ENCODE measurements at places on chromosomes 7 and 10.

GRCh38 chr10:49760789-49761188 lies 1.3 kb downstream of the OGDHL start:
- DNase-seq = no peak

DNA sequence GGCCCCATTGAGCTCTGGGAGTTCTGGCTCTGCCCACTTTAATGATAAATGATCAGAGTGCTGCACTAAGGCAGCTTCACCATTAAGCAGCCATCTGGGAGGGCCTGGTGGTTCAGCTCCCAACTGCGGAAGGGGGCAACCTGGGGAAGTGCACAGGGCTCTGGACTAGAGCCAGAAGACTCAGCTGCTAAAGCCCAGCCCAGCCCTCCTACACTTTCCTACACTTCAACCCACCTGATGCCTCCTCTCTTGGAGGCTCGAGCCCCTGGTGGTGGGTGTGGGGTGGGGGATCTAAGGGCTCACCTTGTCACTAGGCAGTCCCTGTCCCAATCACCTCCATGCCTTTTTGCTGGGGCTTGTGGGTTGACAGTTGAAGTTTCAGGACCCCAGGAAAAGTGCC lies 60.6 kb upstream of the ANTXRL start:
- no peak for DNase-seq

DNA sequence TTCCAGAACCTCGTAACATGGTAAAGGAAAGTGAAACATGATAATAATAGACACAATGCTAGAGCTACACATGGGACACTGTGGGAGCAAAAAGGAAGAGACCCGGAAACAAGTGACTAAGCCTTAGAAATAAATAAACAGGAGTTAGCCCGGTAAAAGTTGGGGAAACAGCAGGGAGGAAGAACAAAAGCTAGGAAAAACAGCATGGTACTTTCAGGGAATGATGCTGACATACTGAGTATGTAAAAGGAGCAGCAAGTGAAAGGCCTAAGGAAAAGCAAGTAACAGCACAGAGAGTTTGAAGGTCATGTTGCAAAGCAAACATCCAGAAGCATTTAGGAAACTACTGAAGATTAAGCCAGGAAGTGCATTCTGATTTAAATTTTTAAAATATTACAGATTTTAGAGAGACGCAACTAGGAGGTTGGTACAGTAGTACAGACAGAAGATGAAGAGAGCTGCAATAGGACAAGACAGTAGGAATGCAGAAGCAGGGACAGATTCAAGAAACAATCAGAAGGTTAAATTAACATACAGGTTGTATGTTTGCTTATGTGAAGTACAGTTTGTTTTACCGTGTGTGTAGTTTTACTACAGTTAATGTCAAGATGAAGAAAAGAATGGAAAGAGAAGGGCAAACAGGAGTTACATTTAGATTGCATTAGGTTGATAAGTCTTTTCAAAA lies 63.7 kb downstream of the ARHGAP12 start:
- no peak for DNase-seq

DNA sequence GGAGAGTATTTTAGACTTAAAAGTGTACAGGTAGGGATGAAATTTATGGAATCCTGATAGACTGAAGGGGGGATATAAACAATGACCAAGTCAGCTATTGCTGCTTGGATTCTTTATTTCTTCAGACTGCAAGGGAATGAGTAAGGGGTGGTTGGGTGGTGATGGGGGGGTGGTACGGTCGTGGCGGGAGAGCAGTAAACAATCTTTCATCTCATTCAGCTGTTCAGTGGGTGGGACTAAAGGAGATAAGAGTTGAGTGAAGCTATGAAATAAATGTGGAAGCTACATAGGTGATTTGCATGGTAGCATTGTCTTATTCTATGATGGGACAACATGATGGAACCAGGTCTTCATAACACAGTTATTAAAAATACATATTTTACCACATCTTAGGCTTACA lies 1.8 kb downstream of the SEPTIN7 start:
- no peak for DNase-seq

DNA sequence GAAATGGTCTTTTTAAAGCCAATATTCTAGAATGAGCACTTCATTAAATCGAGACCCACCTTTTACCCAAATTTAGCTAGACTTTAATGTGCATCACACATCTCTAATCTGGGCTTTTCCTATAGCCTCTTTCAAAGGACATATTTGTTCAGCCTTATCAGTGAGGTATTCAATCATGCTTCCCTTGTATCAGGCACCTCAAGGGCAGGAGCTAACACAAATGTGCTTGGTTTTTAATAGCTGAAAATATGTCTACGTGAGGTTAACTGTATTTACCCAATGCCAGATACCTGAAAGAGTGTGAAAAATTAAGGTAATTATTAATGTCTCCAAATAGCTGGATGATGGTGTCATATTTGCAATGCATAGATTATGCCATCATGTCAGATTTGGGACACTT lies 203.9 kb downstream of the SNX10 start:
- DNase-seq = no peak

- DNase-seq = no peak
These were observed 760 bp upstream of the KCTD7 start for GRCh38 chr7:66627881-66628360.

DNA sequence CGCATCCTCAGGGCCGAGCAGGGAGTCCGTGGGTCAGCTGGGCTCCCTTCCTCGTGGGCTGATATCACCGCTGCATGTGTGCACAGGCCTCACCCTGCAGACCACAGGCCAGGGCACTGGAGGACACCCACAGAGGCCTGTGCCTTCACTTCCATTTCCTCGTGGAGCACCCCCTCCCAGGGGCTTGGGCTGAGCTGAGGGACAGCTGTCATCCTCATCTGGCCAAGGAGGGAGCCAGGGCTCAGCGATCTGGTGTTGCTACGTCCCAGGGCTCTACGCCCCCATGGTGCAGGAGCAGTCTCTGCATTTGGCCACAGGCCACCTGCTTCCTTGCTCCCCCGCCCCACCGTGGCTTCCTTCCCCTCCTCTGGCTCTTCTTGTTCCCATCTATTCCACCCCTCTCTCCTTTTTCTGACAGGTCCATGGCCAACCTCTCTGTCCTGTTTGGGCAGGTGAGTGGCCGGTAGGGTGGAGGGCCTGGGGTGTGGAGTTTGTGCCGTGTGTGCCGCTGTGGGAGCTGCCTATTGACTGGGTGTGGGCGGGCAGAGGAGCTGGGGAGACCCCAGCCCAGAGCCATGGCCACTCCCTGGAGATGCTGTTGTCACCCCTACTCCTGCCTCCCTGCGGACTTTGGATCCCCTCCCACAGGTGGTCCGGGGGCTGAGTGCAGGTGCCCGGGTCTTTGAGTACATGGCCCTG lies 8.3 kb upstream of the ASIC3 start:
- DNase-seq = no peak

DNA sequence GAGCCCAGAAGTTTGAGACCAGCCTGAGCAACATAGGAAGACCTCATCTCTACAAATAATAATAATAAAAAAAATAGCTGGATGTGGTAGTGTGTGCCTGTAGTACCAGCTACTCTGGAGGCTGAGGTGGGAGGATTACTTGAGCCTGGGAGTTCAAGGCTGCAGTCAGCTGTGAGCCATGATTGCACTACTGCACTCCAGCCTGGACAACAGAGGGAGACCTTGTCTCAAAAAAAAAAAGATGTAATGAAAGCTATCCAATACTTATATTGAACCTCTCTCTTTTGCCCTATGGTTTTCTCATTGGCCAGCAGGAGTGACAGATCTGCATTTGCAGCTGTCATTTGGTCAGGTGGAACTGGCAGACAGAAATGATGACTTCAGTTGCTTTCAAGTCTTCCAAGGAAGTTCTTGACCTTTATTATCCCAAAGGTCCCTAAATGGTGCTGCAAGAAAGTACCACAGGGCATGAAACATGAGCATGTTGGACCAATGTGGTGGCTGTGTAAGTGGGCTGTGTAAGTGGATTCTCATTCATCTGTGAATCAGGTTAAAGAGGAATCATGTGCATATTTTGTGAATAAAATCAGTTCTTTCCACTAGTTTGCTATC lies 99.4 kb downstream of the CALD1 start:
- DNase-seq = no peak

GRCh38 chr10:43407148-43407575 lies 1.8 kb downstream of the HNRNPF start:
- no peak for DNase-seq

DNA sequence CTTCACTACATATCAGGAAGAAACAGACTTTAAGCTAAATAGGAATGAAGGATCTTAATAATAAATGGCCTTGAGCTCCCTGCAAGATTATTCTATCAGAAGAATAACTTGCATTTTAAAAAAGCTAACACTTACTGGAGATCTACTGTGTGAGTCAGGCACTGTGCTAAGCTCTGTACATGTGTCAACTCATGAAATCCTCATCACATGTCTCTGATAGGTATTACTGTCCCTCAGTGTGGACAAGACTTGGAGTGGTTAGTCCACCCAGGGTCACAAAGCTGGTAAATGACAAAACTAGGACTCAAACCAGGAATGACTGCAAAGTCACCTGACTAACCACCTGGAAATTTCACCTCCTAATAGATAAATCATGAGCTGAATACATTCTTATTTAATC lies 57.1 kb upstream of the KCTD7 start:
- no peak for DNase-seq

- DNase-seq = no peak
These were observed 26.6 kb downstream of the DGKI start for GRCh38 chr7:137820156-137820555.

DNA sequence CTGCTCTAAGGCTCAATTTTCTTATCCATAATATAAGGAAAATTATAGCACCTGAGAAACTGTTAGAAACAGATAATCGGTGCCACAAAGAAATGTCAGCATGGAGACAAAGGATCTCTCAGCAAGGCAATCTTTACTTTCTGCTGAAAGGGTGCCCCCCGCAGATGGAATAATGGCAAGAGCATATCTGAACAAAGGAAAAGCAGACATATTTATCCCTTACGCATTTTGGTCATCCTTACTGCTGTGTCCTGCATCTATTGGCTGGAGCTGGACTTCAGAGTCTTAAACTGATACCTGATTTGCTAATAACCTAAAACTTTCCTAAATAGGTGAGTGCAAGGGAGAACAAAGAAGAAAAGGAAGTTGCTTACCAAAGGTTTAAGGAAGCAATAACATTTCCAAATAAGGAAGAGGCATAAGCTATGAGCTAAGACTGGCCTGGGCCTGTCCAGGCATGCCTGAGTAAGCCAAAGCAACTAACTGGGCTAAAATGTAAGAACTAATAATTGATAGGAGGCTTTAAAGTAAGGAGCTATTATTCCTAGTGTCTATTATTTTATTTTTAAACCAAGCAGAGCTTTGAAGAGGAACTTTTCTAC lies 39.6 kb upstream of the ELMO1 start:
- DNase-seq = no peak

- DNase-seq = no peak
These were observed 2.6 kb upstream of the PRF1 start for GRCh38 chr10:70605161-70605560.

DNA sequence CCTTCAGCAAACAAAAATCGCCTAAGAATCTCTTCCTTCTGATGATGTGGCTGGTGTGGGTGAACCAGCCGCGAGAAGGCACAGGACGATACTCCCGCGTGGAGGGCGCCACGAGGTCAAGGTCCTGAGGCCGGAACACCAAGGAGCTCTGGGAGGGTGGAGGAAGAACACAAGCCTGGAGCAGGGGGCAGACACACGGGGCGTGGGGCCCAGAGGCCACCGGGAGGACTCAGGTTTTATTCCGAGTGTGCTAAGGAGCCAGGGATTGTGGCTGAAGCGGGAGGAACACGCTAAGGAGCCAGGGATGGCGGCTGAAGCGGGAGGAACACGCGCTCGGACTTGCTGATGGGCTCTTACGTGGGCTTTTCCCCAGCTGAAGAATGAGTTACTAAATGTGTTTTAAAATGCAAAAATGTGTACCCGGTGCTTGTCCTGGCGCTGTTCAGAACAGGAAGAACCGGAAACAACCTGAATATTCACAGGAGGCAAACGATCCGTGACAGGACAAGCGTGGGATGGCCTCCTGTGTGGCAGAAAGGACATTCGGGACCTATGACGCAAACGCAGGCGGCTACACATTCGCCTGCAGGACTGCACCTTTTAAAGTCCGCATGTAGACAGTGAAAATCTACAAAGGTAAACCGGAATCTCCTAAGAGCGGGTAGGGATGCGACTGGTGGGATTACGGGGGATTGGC lies 64.0 kb downstream of the MAD1L1 start:
- no peak for DNase-seq

DNA sequence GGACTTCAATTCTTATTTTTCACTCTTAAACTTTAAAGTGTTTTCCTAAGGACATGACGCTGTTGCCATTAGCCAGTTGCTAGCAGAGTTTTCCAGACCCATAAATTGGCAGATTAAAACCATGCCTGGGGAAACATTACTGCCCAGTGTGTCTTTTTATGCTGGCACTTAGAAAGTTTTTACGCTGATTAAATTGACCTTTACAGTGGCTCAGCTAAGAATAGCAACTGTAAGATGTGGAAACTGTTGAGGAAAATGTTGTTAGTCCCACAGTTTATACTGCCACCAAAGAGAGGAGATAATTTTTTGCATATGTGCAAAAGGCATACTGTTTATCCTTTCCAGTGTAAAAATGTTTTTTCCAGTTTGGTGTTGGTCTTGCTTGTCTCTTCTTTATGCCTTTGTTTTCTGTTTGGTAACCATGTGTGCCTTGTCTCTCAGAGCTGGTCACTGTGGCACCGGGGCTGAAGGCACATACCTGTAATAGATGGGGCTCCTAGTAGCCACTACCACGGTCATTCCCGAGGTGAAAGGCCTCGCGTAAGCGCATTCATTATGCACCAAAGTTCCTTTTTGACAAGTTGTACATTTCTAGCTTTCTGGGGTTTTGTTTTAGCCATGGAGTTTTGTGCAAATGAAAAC lies 45.3 kb downstream of the CYP17A1 start:
- no peak for DNase-seq

- DNase-seq = no peak
These were observed 40.6 kb upstream of the SRGN start for GRCh38 chr10:69047111-69047832.

- DNase-seq = no peak
These were observed 21.0 kb downstream of the ACTA2 start for GRCh38 chr10:88931548-88931947.

DNA sequence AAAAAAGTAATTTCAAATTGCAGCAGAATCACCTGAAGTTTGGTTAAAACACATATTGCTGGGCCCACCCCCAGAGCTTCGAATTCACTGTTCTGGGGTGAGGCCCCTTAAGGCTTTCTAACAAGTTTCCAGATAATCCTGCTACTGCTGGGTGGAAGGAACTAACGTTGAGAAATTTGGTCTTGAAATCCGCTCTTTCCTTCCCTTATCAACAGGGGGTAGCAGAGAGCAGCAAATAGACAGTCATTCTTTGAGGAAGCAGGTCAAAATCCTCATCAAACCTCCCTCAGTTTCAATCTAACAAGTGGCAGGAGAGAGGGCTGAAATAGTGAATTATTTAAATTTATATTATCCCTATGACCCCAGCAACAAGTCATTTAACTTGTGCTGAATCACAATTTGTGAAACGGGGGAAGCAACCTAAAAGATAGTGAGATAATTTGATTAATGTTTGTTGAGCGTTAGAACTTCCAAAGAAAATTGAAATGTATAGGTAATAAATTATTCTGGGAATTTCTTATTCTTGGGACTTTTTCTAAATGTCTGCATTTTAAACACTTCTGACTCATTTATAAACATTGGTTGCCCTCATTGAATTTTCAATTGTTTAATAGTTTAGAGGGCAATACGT lies 21.7 kb upstream of the MALSU1 start:
- DNase-seq = no peak
